ENCODE measurements at places on chromosomes 4 and X.

DNA sequence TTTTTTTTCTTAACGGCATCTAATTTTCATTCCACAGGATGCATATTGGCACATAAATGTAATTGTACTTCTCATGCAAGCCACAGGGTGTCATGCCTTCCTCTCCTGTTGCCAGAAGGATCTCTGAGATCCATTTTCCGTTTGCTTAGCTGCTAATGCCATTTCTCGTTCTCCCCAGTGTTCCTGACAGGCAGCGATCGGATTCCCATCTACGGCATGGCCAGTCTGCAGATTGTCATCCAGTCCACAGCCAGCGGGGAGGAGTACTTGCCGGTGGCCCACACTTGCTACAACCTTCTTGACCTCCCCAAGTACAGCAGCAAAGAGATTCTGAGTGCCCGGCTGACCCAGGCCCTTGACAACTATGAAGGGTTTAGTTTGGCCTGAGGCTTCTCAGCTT is 8.9 kb upstream of the NAP1L5 start:
- no peak for DNase-seq

- no peak for DNase-seq
Measured at GRCh38 chrX:107117993-107118321, 665 bp downstream of the RBM41 start.

- no peak for DNase-seq
Measured at GRCh38 chr4:12584116-12584875, 899.8 kb downstream of the RAB28 start.

DNA sequence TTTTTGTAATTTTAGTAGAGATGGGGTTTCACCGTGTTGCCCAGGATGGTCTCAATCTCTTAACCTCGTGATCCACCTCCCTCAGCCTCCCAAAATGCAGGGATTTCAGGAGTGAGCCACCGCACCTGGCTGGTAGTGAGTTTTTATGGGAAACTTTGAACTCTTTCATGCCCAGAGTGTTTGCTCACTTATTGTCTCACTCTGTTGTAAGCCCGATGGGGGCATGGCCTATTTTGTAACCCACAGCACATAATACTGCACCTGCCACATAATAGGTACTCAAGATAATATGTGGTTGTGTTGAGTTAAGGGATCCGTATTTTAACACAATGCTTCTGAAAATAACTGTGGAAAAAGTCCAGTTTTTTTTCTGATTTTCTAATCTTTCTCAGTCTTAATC is 109.6 kb upstream of the GIMD1 start:
- no peak for DNase-seq

- DNase-seq = no peak
Measured at GRCh38 chrX:75155447-75155826, 646 bp downstream of the ABCB7 start.

DNA sequence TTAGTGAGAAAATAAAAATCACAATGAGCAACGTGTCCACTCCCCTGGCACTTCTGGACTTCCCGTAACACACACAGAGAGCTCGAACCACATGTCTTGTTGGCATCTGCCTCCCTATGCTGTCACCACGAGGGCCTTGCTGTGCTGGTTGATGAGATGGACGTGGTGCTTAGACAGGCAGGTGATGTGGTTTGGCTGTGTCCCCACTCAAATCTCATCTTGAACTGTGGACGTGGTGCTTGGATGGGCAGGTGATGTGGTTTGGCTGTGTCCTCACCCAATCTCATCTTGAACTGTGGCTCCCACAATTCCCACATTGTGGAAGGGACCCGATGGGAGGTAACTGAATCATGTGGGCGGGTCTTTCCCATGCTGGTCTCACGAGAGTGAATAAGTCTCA is 40.0 kb downstream of the FGFRL1 start:
- DNase-seq = no peak

- DNase-seq = no peak
Measured at GRCh38 chr4:54902271-54902670, 223.1 kb downstream of the KDR start.

- DNase-seq = no peak
Measured at GRCh38 chrX:21885568-21885967, 29.8 kb downstream of the YY2 start.

DNA sequence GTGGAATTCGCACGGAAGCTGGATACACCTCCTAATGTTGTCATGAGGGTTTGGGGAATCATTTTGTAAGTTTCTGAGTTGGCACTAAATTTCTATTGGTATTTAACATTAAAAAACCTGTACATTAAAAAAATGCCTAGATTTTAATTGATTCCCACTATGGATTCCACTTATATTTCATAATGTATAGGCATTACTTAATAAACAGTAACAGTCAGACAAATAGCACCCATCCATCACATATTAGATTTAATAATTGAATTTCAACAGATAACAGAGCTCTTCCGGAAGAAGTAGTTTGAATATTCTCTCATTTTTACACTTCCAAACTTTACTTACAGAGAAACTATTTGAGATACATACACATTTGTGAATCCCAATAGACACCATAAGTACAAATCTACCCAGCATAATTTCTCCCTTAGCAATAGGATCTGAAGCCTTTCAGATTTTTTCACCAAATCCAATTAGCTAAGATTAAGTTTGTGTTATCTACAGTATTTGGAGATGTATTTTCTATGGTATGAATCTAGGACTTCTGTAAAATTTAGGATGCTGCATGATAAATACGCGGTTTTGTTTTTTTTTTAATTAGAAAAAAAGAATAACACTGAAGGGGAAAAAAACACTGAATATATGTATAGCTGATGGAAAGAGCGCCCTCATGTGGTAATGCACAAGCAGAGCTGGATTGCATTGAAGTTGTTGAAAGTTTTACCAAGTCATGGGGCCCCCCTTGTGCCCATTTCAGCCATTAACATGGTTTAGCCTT is 12.2 kb upstream of the ODAM start:
- DNase-seq = peak; percentile 30

- peak; percentile 40 for DNase-seq
Measured at GRCh38 chr4:184688447-184688846, 38.9 kb downstream of the PRIMPOL start.

DNA sequence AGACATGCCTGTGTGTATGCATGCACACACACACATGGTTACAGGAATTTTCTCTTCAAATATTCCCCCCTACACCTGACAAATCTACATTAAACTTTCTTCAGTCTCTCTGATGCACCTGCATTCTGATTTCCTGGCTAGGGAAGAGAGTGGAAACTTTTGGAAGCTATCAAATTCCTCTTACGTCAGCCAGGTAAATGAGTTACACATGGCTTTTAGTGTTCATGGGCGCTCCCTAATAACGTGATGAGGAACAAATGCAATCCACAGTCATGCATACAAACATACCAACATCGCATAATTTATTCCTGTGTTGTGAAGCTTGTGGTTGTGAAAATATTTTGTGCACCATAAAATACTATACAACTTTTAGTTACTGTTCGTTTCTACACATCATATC is 34.9 kb downstream of the BMP3 start:
- DNase-seq = no peak

DNA sequence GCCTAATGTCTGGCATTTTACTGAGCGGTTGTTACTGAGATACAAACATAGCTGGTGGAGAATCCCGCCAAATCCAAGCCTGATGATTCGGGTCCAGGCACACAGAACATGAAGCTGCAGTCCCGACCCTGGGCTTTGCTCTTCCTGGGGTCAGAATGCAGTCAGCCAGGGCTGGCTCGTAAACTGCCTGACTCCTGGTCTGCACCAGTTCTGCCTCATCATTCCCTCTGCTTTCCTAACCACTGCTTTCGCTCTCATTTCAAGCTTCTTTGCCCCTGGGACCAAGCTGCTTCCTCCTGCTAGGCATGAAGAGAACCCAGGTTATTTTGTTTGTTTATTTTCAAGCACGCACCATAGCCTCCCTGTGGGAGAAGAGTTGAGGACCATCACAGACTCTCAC is 39.3 kb downstream of the GATB start:
- DNase-seq = no peak

DNA sequence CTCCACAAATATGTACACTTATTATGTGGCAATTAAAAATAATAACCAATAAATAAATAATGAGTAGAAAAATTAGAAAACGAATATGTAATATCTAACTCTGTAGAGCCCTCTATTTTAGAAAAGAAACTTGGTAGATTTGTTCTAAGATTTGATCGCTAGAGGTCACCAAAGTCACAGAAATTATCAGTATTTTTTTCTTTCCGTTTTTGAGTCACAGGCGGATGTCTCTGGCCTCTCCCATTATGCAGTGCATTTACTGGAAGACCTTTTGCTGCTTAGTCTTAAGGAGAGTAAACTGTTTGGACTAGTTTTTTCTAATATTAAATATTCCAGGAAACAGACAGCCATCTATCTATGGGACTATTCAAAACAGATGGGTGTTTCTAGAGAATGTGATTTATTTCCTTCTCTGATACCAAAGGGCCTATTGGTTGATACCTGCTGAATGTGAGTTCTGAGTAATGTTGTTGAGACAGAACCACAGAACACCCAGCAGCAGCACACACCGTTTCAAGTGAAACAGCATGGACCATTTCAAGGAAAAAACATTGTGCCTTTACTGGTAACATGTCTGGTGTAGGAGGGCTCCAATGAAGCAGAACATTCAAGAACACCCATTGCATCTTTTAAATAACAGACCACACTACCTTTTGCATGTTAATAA is 34.0 kb upstream of the GYPA start:
- peak; percentile 7 for DNase-seq

GRCh38 chr4:105092768-105093167 is 53.9 kb upstream of the TET2 start:
- DNase-seq = no peak

- DNase-seq = no peak
Measured at GRCh38 chr4:73725985-73726384, 14.4 kb upstream of the CXCL8 start.

DNA sequence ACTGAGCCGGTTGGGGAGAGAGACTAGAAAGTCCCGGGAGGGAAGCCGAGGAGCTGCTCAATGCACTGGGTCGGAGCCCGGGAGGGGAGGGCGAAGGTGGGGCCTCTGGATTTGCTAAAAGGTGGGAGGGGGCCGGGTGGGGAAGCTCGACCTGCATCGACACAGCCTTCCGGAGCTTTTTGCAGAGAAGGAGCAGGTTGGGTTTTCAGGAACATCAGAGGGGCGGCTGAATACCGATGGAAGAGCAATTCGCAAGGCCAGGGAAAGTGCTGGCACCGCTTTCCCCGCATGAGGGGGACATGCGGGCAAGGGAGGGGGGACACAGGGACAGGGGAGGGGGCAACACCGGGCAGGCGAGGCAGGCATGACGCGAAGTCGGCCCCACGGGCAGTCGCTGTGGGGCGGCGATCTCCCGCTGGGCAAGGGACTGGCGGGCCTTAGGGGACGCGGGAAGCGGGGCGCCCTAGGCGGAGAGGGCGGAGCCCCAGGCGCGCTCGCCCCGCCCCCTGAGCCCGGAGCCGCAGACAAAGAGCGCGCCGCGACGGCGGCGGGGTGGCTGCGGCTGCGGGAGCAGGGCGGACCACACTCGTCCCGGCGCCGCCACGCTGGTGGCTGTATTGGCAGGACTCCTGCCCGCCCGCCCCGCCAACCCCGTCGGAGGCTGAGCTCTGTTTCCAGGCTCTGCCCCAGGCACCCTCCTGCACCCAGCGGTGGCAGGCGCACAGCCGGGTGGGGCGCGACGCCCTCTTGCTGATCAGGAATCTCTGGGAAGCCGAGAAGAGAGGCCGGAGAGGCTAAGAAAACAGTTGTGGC is 11.6 kb downstream of the PDZD4 start:
- peak; percentile 70 for DNase-seq

GRCh38 chrX:110163488-110163887 is 154.4 kb downstream of the AMMECR1 start:
- no peak for DNase-seq

DNA sequence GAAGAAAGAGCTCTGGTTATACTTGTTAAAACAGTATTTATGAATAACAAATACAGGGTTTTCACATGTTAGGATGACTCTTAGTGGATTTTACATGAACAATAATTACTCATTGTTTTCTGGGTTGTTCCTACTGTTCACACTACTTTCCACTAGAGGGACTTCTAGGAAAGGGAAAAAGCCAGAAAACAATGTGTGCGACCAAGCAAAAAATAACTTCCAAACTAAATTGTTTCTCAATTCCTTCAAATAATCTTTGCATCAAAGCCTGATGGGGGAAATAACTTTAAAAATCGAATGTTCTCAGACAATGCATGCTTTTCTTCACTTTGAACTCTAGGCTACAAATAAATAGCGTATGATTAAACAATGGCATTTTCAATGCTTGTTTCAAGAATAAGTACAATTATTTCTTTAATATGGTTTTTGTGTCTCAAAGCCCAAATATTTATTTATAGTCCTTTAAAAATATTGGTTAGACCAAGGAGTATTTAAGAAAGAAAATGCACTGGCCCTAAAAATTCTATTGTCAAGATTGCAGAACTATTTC is 72.1 kb upstream of the ETNPPL start:
- no peak for DNase-seq

- DNase-seq = no peak
Measured at GRCh38 chr4:53371843-53372521, 5.5 kb upstream of the FIP1L1 start.

DNA sequence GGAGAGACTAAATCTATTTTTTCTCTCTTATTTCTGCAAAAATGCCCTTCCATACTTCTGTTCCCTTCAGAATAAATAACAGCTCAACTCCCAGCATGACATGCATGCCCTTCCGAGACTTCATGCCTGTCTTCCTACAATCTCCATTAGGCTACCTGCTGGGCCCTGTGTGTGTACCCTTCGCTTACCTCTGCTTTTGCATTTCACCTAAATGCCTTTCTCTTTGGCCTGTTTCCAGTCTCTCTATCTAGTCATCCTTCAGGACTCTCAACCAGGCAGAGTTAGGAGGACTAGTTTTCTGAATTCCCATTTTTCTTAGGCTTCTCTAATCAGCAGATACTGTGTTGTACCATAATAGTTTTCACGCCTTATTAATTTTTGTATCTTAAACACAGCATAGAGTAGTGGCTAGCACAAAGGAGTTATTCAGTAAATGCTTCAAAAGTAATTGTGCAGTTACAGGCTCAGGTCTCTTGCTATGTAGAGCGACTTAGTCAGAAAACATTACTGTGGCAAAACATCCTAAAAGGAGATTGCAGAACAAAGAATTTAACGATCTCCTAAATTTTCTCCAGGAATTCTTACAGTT is 20.5 kb downstream of the SEPTIN11 start:
- DNase-seq = no peak

DNA sequence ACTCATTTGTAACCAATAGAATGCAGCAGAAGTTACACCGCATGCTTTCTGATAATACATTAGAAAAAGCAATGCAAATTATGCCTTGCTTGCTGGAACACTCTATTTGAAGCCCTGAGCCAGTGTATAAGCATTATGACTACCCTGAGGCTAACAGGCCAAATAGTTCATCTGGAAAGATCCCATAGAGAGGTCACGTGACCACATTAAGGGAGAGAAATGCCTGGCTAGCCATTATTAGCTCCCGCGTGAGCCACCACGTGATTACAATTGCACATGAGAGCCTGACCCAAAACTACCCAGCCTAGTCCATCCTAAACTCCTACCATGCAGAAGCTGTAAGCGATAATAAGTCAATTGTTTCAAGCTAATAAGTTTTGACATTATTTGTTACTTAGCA is 472.9 kb upstream of the GALNTL6 start:
- no peak for DNase-seq
